ENCODE measurements at places on chromosomes 16 and 17.

DNA sequence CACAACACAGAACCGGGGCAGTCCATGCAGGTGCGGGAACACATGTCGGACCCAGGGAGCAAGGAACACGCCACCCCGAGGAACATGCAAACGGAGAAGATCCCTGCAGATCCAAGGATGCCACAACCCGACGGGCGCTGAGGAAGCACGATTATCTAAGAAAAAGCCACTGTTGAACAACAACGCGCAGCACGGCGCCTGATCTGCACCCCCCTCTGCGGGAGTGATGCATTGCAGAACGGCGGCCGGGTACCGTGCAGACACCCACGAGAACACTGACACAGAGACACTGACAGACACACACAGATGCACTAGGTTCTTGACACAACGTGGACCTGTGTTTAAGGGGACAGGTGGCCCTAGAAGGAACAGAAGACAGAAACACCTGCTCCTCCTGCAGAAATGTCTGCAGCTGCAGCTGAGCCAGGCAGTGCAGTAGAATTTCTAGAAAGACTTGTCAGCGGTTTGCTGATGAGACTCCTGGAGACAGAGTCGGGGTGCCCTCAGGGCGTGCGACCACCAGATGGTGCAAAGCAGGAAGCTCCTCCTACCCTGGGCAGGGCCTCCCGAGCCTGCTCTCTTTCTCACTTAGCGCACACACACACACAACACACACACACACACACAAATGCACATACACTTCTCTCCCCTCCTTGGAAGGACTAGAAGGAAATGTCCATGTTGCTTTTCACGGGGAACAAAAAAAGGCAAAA, 7.5 kb downstream of the NPTX1 start:
- no peak for DNase-seq

DNA sequence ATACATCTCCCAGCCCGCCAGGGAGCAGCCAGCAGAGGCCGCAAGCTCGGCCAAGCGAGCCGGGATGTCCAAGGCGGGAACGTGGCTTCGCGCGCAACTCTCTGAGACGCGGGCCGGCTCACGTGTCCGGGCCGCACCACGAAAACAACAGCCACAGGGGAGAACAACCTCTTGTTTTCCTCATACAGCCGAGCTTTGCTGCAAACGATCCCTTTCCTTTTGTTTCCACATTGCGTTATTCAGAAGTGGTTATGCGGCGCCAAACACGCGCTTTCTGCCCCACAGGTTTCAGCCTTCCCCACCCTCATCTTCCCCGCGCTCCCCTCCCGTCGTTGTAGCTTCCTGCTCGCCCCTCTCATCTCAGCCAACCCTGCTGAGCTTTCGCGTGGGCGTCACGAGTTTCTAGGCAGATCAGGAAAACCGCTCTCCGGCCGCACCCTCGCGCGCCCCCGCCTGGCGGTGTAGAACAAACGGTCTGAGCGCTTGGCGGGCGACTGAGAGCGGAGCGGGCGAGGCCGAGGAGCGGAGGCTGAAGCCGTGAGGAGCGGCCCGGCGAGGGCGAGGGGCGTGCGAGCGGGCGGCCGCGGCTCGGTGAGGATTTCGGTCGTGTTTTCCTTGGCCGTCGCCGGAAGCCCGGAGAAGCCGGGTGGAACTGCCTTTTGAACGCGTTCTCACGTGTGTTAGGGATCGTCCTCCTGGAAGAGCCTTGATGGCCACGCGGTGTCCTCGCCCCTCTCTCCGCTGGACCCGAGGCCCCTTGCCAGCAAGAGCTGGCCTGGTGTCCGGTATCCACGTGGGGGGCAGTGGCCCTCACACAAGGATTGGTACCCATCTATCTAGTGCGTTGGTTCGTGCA, 6.6 kb upstream of the SMARCD2 start:
- DNase-seq: no peak

GRCh38 chr16:53080345-53081031, 25.7 kb downstream of the CHD9 start:
- DNase-seq: no peak

DNA sequence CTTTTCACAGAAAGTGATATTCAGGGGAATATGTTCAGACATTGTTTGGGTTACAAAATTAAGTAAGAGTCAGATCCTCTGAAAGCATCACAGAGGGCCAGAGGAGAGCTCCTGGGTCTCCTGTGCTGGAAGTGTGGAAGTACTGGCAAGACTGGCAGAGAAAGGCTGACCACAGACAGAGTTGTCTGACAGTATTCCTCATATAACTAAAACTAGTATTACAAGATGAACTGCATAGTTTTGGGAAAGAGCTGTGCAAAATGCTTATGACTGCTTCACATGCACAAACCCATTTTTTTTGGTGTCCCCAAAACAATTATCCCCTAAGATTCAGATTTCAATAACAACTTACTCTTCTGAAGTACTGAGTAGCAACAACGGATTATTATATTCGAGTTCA, 35.2 kb downstream of the N4BP1 start:
- DNase-seq: no peak

GRCh38 chr17:80331820-80332219, 71.2 kb downstream of the RNF213 start:
- no peak for DNase-seq

GRCh38 chr17:64655704-64656103, 6.4 kb downstream of the SMURF2 start:
- no peak for DNase-seq

GRCh38 chr16:57791893-57792461, 10.3 kb downstream of the KIFC3 start:
- no peak for DNase-seq

DNA sequence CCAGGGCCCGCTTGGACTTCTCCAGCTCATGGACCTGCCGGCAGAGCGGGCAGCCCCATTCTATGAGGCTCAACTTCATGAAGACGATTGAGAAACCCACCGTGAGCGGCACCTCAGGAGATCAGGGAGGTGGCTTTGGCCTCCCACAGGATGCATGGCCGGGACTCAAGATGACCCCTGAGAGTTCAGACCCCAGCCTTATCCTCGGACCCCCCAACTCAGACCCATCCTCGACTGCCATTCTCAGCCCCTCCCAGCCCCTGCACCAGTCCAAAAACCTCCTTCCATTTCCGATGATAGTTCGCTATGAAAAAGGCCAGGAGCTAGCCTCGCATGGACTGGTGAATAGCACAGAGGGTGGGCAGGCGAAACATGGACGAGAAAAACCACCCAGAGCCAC, 71.0 kb downstream of the NDE1 start:
- no peak for DNase-seq

DNA sequence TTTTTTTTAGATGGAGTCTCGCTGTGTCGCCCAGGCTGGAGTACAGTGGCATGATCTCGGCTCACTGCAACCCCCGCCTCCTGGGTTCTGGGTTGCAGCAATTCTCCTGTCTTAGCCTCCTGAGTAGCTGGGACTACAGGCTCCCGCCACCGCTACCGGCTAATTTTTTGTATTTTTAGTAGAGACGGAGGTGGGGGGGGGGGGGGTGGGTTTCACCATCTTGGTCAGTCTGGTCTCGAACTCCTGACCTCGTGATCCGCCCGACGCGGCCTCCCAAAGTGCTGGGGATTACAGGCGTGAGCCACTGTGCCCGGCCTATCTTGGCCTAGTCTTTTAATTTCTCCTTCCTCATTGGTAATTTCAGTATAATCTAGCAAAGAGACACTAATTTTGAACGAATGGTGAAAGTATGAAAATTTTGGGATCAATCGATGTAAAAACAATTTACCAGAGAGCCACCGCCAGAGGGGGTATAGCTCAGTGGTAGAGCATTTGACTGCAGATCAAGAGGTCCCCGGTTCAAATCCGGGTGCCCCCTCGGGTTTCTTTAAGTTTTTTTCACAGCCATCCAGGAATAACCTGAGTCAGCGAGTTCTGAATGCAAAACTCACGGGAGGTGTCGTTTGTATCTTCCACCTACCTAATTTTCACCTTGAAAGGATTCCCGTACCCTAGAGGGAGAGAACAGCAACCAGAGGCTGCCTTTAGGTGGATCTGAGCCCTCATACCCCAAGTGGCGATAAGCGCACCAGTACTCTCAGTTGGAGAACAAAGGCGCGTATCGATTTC, 2.5 kb upstream of the LASP1 start:
- no peak for DNase-seq

DNA sequence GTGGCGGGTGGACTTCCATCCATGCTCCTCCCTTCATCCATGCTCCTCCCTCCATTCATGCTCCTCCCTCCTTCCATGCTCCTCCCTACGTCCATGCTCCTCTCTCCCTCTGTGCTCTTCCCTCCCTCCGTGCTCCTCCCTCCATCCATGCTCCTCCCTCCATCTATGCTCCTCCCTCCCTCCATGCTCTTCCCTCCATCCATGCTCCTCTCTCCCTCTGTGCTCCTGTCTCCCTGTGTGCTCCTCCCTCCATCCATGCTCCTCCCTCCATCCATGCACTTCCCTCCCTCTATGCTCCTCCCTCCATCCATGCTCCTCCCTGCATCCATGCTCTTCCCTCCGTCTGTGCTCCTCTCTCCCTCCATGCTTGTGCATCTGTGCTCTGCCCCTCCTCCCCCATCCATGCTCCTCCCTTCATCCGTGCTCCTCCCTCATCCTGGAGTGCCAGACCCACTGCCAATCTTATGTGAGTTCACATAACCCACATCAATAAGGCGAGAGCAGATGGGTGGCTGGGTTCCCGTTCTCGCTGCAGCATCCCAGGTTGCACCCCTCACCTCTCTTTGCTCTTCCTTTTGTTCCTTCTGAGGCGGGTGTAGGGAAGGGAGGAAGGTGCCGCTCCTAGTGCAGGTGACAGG, 22.8 kb downstream of the KSR1 start:
- DNase-seq: no peak

DNA sequence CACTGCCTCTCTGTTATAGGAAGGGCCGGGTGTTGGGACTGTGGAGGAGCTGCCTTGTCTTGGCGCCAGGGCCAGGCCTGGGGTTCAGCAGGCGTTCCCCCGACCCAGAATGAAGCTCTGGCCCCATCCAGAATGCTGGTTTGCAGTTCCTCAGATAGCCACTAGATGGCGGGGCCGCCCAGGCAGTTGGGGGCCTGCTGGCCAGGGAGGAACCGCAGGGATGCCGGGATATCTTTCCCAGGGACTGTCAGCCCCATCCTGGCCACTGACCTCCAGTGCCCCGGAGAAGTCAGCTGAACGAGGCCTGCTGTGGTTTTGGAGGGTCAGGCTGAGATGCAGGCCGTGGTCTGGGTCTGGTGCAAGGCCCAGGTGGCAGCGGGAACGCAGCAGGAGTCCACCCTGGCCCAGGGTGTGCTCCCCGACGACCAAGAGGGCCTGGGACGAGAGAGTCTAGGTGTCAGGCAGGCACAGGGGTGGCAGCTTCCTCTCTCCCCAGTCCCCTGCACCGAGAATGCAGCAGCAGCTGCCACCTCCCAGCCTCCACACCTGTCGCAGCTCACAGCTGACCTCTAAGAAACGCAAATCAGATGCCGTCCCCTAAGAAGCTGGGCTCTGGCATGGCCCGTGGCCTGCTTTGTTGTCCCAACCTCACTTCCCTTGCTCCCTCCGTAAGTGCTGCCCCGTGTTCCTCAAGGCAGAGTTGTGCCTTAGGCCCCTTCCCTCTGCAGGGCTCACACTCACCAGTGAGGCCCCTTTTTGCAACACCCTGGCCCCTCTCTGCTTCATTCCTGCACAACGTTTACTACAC, 51.2 kb downstream of the RMI2 start:
- no peak for DNase-seq

DNA sequence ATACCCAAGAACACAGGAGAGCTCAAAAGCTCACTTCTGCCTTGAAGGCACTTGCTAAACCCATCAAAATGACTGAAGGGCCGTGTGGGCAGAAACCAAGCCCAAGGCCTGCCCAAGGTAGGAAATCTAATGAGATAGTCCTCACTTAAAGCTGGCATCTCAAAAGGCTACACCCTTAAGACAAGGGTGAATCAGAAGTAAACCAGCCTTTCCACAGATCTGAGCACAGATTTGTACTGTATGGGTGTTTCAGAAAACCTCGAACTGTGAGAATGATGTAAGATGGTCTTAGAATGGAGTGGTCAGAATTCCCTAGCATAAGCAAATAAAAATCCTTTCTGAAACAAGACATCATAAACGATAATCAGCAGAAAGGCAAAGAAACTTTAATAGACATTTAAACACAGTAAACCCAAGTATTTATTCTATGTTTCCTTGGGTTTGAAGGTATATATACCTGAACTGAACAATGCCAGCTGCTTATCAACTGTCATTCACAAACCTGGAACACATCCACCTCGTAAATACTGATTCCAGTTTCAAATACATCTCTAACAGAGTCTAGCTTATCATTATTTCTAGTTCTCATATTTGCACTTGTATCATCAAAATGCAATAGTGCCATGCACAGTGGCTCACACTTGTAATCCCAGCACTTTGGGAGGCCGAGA, 37.8 kb downstream of the GLG1 start:
- no peak for DNase-seq

- DNase-seq: no peak
Measured at GRCh38 chr16:3223913-3224515, 10.9 kb downstream of the ZNF200 start.

- DNase-seq: no peak
Measured at GRCh38 chr17:42055496-42055895, 5.1 kb upstream of the C17orf113 start.

DNA sequence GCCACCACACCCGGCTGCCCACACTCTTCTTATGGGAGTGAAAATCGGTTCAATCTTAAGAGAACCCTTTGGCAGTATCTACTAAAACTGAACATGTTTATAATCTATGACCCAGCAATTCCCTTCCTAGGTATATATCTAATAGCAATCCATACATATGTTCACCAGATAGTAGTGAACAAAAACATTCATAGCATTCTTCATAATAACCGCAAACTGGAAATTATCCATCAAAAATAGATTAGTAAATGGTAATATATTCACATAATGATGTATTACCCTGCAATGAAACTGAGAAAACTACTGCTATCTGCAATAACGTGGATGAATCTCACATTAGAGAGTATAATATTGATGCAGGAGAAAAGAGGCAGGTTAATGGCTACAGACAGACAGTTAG, 23.1 kb downstream of the COPRS start:
- DNase-seq: no peak
